ENCODE measurements at places on chromosomes 5 and 9.

DNA sequence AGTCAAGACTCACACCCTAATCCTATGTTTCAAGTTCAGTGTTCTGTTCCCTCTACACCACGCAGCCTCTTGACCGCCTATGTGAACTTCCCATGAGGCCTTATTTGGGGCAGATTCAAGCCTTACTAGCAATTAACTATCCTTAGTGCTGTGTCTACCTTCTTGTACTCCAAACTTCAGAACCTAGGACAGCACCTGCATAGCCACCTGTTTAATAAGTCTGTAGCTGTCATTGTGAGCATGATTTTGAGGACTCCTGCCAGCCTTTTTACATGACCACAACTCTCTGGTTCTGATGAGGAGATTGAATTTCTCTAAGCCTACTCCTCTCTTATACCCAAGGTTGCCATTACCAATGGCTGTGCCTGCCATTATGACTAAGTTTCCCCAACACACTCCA is 50.8 kb upstream of the PCSK1 start:
- ATAC-seq, result no peak

- ATAC-seq, result no peak
Measured at GRCh38 chr5:15097552-15097951, 226.0 kb upstream of the ANKH start.

- no peak for ATAC-seq
Measured at GRCh38 chr9:117151716-117152115, 263.1 kb downstream of the ASTN2 start.

DNA sequence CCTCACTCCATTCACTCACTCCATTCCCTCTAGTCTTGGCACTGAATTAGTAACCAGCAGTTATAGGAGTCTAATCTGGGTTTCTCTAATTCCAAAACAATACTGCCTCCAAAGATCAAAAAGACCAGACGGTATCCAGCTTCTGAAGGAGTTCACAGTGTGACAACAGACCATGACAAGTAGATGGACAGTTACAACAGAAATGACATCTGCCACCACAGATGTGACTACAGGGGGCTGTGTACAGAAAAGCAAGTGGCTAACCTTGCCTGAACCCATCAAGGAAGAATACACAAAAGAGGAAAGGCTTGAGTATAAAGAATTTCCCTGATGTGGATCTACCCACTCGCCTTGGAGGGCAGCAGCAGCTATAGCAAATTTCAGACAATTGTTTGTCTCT is 112.4 kb downstream of the ACTL7B start:
- ATAC-seq, result no peak

- ATAC-seq, result no peak
Measured at GRCh38 chr9:77980622-77981021, 51.0 kb downstream of the GNAQ start.

DNA sequence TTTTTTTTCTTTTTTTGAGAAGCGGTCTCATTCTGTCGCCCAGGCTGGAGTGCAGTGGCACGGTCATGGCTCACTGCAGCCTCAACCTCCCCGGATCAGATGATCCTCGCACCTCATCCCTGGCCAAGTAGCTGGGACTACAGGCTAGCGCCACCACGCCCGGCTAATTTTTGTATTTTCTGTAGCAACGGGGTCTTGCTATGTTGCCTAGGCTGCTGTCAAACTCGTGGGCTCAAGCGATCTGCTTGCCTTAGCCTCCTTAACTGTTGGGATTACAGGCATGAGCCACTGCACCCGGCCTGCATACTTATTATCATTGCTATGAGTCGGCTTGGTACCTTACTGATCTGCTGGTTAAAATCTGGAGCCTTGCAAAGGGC is 790 bp upstream of the IARS1 start:
- ATAC-seq, result no peak

DNA sequence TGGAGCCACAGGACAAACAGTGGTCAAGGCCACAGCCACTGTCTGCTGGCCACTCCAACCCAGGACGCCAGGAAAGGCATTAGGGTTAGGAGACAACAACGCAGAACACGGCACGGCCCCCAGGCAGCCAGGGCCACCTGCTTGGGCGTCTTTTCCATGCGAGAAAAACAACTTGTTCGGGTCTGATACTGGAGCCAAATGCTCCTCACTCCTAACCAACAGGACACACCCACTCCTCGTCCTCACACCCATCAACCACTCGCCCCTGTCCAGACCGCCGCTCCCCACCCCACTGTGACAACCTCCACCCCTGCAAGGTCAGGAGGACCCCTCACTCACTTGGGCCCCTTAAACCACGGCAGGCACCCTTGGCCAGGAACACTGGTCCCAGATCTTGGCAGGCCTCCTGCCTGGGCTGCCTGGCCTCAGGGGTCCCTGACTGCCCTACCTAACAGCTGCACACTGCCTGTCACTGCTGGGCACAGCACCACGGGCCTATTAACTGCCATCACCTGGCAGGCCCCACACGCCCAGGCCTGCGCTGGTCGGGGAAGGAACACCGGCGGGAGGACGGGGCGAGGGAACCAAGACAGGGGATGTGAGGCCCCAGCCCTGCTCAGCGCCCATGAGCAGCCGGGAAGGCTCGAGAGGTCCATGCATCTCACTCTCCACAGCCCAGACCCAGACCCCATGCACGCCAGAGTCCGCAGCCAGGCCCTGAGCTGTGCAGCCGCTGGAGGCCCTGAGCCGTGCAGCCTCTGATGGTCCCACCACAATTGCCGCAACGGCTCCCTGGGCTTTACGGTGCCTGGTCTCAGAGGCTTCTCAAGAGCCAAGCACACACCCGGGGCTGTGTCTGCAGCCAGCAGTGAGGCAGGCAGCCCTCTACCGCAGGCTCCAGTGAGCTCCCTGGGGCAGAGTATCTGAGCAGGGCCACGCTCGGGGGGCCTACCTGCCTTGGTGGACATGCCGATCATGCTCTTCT is 13.8 kb downstream of the CLPTM1L start:
- no peak for ATAC-seq

- no peak for ATAC-seq
Measured at GRCh38 chr9:27701587-27701986, 128.3 kb upstream of the C9orf72 start.

- ATAC-seq, result no peak
Measured at GRCh38 chr5:159878988-159879471, 37.3 kb upstream of the ADRA1B start.

GRCh38 chr5:60445427-60445826 is 254.5 kb downstream of the DEPDC1B start:
- no peak for ATAC-seq

DNA sequence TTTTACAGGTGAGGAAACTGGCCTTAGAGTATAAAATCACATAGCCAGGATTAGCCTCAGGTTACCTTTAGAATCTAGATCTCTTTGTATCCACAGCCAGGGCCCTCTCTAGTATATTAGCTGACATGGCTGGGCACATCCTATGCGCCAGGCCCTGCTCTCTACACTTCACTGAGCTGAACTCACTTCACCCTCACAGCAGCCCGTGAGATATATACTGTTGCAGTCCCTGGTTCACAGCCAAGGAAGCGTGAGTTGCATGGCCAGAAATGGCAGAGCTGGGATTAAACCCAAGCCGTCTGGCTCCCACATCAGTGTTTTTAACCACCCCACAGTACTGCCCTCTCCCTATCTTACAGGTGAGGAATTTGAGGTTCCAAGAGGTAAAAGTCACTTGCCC is 58.4 kb downstream of the DAB2IP start:
- ATAC-seq, result no peak

DNA sequence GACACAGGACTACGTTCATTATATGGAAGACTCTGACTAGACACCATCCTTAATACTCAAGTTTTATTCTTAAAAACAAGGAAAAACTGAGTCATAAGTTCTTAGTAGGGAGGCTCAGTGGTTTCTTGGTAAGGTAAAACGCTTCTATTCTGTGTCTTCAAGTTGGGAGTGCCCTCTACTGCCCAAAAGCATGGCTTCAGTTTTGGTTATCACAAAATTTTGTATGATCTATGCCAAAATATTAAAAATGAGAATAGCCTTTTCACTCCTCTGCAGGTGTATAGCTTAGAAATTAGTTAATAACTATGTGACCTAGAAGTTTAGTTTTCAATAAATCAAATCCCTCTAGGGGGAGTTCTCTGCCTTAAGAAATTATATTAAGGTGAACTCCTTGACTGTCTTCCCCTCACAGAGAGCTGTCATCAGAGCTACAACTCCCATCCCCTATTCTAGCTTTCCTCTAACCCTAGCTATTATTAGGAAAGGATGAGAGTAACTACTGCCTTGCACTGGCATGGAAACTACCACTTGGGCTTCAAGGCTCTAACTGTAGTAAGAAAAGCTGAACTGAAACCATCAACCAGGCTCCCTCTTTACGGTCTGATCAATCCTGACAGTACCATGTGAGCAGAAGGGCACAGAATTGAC is 189.7 kb downstream of the GNAQ start:
- peak; percentile 69 for ATAC-seq

- no peak for ATAC-seq
Measured at GRCh38 chr5:116371431-116371830, 203.2 kb downstream of the SEMA6A start.

- no peak for ATAC-seq
Measured at GRCh38 chr9:87498046-87498810, 561 bp downstream of the DAPK1 start.

- ATAC-seq, result no peak
Measured at GRCh38 chr5:104347119-104347708, 784.6 kb upstream of the NUDT12 start.

DNA sequence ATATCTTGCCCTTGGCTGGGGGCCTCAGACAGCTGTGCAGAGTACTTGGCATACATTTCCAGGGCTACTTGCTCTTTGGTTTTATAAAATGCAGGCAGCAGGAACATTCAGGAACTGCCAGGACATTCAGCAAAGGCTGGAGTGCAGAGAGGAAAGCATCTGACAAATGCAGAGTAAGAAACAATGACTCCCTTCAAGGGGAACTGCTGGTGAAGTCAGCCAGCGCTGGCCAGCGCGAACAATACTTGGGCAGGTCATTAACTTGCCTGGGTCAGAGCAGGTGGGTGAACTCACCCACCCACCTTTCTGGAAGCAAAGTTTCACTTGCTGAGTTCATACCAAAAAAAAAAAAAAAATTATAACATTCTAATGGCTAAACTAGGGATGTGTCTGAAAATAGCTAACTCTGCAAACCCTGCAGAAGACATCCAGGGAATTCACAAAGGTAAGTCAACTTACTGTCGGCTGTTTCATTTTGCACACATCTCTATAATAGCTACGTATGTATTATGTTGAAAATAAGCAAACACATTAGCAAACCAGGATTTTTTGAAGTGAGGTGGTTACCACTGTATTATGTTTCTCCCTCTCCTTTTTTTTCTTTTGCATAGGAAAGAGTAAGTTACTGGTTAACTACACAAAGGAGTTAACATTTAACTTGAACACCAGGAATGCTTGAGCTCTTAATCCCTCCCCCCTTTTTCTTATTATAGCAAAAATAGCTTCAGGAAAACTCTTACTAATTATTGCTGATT is 152.2 kb downstream of the GLIS3 start:
- no peak for ATAC-seq

- ATAC-seq, result no peak
Measured at GRCh38 chr5:37549411-37549810, 170.3 kb downstream of the WDR70 start.

DNA sequence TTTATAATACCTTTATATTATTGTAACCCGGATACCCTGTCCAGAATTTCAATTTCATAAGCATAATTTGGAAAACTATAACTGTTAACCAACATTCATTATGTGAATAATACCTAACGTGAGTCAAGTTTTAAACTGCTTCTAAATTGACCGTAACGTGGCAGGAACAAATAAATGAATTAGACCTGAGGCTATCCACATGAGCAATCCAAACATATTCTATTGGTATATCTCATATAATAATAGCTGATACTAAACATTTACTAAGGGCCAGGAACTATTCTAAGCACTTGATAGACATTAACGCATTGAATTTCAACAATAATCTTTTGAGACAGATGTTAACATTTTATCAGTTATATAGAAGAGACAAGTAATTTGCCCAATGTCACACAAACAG is 276.4 kb downstream of the MEF2C start:
- ATAC-seq, result no peak

GRCh38 chr5:82465235-82465634 is 187.1 kb upstream of the RPS23 start:
- no peak for ATAC-seq

DNA sequence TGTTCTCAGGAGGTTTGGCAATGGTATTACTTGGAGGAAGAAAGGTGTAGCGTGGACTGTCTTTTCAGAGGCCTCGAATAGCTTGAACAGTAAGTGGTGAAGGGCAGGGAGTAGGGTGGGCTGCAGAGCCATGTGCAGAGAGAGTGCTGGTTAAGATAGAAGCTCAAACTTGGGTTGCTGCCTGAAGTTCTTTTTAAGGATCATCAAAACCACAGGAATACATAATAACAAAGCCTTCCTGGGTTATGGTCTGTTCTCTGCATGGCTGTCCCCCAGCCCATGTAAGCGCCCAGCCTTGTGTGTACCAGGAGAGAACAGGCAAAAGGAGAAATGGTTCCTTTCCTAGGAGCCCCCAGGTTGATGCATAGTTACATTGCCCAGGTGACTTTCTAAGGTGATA is 43.9 kb downstream of the RCL1 start:
- ATAC-seq, result no peak

DNA sequence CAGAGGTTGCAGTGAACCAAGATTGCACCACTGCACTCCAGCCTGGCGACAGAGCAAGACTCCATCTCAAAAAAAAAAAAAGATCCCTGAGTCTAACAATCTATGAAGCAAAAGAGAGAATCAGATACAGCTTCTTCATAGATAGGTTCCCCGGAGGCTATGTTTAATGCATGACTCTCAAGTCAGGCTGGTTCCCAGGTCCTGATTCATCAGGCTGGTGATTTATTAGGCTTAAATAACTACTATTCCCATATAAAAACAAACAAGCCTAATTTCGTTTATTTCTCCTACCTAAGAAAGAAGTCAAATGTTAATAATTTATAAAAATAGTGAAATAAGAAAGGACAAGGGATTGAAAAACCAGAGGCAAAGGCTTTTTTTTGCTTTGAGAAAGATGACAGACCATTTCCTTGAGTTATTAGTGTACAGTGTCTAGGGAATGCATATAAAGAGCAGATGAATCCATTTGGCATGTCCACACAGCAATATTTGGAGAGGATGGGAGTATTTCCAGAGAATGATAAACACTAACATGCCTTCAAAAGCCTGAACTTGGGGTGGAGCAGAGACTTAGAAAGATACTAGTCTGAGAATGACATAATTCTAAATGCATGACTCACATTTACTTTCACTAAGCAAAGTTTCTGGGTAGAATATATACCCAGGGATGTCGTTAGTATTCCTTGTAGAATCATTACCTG is 115.3 kb downstream of the NREP start:
- no peak for ATAC-seq

Measured in activated CD4-positive, CD25-positive, alpha-beta regulatory T cell treated with anti-CD3 and anti-CD28 coated beads, Interleukin-2, amount 50 U/mL, for 24 hours (primary cell).